Coronary artery (tissue), 2 donors: ENCODE measurements at places on chromosomes 1 and 21.

DNA sequence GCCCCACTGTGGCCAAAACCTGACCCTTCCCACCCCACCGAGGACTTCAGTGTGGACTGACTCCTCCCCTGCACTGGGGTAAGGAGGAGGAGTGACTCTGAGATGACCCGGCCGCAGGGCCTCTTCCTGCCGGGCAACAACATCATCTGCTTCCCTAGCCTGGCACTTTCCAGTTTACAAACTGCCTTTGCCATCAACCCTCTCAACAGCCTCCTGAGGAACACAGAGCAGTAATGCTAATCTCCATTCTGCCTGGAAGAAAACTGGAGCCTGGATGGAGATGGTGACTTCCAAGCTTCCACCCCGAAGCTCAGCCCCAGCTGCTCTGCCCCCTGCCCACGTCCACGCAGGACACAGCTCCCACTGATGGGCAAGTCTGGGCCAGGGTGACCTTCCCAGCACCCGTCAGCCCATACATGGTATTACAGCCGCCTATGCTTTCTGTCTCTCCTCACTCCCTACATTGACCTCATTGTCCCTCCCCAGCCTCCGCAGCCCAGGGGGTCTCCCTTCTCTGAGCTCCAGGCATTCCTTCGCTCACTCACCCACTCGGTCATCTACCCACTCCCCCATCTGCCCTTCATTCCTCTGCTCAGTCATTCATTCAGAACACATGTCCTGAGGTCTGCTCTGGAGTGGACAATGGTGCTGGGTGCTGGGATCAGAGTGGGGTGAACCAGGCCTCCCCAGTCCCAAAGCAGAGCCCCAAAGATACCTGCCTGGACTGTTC is 34.2 kb downstream of the RAP1GAP start:
- DNase-seq = no peak

DNA sequence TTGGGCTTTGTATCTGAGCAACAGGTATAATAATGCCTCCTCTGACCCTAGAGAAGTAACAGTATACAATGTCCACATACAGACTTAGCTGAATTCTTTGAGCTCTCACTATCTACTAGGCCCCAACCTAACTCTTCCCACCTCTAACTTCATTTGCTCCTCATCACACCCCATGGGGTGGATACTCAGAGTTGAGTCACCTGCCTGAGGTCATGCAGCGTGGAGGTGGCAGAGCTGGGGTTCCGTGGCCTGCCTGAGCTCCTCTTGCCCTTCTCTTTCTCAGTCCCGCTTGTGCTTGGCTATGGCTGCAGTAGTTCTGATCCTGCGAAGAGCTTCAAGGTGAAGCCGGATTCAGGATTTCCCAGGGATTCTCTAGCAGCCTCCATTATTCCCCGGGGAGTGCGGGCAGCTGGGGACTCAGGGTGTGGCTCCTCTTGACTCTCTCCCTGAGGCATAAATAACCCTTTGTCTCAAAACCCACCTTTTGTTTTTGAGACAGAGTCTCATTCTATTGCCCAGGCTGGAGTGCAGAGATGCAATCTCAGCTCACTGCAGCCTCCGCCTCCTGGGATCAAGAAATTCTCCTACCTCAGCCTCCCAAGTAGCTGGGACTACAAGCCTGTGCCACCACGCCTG is 29.9 kb upstream of the ACTL8 start:
- DNase-seq = no peak

DNA sequence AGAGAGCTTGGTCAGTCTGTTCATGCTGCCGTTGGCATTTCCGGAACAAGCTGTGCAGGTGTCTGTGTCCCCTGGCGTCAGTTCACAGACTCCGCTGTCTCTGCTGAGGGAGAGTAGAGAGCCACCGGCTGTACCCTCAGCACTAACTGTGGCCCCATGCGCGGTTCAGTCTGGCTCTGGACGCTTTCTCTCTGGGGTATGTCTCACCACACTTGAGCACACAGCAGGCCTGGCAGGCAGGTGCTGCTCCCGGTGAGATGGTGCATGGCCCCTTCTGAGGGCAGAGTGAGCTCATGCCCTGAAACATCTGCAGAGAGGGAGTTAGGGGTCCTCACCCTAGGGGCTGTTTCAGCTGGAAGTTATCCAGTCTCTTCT is 60.0 kb upstream of the TLR5 start:
- no peak for DNase-seq

- DNase-seq = no peak
These were observed 23.6 kb upstream of the DDX59 start for GRCh38 chr1:200693327-200693726.
